Left kidney (tissue), 8 donors: ENCODE measurements at places on chromosomes 3 and 15. TPM values are rescaled to one million over a fixed set of nuclear protein-coding genes. Genes with fewer than 3 reads are reported as not detected.

- no peak for DNase-seq
Observed at GRCh38 chr3:46607603-46608028, 4.7 kb upstream of the FAM240A start.

GRCh38 chr3:185337231-185337816, 25.6 kb upstream of the MAP3K13 start:
- no peak for DNase-seq

SATB1 gene
- polyA plus RNA-seq: 44.0 TPM

DNA sequence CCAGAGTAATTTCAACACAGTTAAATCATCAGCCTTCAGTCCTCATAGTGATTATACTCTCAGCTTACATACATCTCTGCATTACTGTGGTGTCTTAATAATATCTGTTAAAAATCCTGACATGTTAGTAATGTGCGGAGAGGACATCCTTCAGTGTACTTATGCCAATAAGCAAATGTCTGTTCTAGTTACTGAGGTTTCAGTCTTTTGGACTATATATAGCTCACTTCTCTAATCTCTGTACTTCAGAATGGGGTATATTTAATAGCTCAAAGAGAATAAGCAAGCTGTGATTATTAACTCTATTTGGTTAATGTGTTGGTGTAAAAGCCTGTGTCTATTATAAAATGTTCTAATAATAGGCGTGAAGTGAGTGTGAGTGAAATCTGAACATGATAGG, 28.9 kb upstream of the OSTN start:
- DNase-seq: no peak

GRCh38 chr3:29758434-29759322, 477.8 kb downstream of the RBMS3 start:
- no peak for DNase-seq

DNA sequence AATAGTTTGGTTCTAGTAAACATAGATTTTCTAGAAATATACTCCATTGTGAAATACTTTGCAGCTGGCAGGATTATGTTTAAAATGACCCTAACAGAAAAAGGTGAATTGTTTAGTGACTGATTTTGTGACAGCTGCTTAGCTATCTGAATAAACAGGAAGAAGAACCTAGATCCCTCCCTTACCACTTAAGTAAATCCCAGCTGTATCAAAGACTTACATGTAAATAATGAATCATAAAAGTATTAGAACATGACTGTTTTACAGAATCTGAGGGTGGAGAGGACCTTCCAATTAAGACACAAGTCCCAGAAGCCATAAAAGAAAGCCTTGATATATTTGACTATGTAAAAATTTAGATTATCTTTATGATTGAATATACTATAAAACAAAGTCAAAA, 15.9 kb downstream of the SLC49A4 start:
- DNase-seq: no peak

- DNase-seq: no peak
Observed at GRCh38 chr3:196867155-196867506, 589 bp upstream of the SENP5 start.

DNA sequence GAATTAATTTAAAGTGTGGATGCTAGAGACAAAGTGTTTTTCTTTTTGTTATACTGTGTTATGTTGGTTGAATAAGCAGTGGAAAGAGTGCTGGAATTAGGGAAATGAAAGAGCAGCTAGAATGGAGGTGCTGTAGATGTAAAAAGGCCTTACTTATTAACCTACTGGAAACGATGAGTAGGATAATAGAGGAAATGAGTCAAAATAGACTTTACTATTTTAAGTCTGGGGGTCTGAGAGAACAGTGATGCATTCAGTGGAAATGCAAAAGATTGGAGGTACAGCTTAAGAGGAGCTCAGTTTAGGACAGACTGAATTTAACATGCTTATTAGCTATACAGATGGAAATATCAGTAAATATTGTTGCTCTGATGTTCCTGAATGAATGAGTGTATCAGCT, 674.0 kb downstream of the OTOL1 start:
- no peak for DNase-seq

DNA sequence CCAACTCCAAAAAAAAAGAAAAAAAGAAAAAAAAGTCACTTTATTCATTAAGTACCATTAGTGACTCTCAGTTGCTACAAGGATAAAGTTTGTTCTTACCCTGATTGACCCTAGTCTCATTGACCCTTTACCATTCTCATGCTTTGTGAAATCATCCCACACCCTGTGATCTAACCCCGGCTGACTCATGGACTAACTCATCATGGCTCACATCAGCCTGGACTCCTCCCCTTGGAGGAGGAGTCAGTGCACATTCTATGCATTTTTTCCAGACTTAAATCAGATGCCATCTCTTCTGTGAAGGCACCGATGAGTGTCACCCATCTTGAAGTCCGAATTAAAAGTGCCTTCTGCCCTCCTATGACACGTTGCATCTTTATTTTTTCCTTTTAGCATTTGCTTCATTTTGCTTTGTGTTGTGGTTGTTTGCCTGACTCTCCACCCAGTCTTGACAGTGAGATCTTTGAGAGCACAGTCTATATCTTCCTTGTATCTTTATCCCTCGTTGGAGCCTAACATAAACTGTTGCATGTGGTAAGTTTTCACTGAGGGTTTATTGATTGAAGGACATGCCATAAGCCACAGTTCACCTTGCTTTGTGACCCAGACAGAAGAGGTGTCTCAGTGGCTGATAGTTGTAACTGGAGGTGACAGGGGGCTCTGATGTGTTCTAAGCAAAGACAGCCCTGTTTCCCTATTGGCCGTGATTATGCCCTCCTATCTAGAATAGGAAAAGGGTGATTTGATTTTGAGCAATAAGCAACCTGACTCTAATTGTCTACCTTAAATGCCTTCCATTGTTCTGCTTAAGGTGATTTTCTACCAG, 72.1 kb downstream of the IL1RAP start:
- DNase-seq: no peak

ATP13A5 gene
- polyA plus RNA-seq: 0.22 TPM

GRCh38 chr3:155602307-155602706, 142.6 kb downstream of the PLCH1 start:
- no peak for DNase-seq

DNA sequence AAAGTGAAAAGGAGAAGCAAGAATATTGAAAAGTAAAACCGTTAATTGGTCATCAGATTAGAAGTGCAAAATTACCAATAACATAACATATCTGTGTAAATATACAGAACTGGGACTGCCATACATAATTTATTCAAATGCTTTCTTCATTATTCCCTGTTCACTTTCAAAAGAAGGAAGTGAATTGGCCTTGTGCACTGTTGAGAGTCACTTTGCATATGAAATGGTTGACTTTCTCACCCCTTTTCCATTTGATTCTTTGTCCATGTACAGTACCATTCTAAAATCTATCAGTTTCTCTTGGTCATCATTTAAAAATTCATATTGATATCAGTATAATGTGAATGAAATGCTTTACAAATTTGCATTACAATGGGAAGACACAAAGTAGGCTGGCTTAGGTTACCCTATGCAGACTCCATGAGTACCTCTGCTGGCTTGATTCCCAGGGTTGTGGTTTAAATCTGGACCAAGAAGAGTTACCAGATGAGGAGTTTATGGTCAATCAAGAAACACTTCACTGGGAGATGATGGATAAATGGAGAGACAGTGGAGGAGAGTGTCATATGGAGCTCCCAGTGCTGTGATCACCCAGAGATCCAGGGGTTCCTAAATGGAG, 210.9 kb upstream of the TOPAZ1 start:
- DNase-seq: no peak

GOLGA8R gene
- 10.9 TPM for polyA plus RNA-seq

C3orf20 gene
- polyA plus RNA-seq: 0.32 TPM
